ENCODE measurements at places on chromosomes 11 and 22.
A peak's percentile ranks its signal among the peaks of the same experiment; 100 is the strongest.

GRCh38 chr11:1916132-1916985 lies 3.1 kb upstream of the TNNT3 start:
- no peak for DNase-seq

DNA sequence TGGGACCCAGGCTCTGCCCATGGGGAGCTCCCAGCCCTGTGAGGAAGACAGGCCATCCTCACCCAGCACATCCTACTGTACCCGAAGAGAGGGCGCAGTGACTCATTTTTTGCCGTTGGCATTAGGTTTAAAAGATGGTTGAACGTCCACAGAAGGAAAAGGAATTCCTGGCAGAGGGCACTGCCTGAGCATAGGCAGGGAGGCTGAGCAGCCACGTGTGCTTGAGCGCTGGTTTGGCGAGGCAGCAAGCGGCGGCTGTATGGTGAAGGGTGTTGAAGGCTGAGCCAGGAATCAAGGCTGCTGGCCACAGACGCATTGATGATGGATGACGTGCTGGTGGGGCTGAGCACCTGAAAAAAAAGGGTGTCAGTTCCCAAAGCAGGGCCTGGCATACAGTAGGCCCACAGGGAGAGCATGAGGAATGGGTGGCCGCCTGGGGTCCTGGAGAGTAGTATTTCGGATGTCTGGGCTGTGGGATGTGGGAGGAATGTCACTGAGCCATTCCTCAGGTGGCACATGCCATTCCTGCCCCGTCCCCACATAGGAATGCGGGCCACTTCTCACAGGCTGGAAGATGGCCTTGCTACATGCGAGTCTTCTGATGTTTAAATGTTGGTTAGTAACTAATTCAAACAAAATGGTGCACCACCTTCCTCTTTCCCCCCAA lies 112.5 kb downstream of the KIAA1671 start:
- DNase-seq, result no peak

GRCh38 chr11:16792426-16792825 lies 54.0 kb downstream of the C11orf58 start:
- DNase-seq, result peak; percentile 36

DNA sequence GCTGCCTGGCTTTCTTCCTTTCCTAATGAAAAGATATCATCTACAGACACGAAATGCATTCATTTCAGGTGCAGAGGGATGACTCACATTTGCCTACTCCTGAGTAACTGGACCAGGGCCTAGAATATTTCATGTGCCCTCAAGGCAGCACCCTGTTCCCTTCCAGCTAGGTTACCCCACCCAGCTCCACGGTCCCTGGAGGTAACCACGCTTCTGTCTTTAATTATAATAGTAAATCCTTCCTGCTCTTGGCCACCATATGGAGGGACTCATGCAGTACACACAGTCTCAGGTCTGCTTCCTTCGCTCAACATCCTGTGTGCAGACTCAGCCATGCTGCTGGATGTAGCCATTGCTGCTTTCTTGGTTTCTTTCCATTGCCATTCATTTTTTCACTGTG lies 22.3 kb downstream of the DHCR7 start:
- peak; percentile 14 for DNase-seq

- DNase-seq, result no peak
These were observed 15.5 kb upstream of the TSPAN18 start for GRCh38 chr11:44711113-44711786.

DNA sequence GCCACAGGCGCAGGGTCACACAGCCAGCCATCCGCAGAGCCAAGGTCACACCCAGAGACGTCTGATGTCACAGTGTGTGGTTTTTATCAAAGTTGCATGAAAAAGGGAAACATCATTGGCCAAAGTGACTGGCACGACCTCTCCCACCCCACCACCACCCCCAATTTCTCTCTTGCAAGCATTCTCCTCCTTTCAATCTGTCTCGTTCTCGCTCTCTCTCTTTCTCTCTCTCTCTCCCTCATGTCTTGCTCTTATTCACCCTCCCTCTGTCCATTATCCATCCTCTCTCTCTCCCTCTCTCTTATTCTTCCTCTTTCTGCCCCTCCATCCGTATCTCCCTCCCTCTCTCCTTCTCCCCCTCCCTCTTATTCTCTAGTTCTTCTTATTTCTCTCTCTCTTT lies 40.6 kb downstream of the MN1 start:
- DNase-seq, result no peak
